ENCODE measurements at places on chromosomes 2 and 18.

GRCh38 chr18:3784949-3785348 is 335.0 kb downstream of the TGIF1 start:
- H3K4me1 ChIP-seq = peaks cover 7% of the 10 kb centered on the region
- no peak for DNase-seq
- no peak overlapping the region for H3K27ac ChIP-seq
- no peaks in the 10 kb centered on the region for H3K27me3 ChIP-seq
- H3K36me3 ChIP-seq = no peaks in the 10 kb centered on the region

- no peaks in the 10 kb centered on the region for H3K27me3 ChIP-seq
- H3K36me3 ChIP-seq = no peaks in the 10 kb centered on the region
- no peak overlapping the region for H3K27ac ChIP-seq
Measured at GRCh38 chr2:240322231-240322955, 113.1 kb upstream of the GPC1 start.

- H3K27me3 ChIP-seq = no peaks in the 10 kb centered on the region
Measured at GRCh38 chr18:42425025-42425424, 470.0 kb downstream of the PIK3C3 start.

- no peaks in the 10 kb centered on the region for H3K36me3 ChIP-seq
- no peak overlapping the region for H3K27ac ChIP-seq
- DNase-seq = no peak
- H3K27me3 ChIP-seq = no peaks in the 10 kb centered on the region
- no peaks in the 10 kb centered on the region for H3K4me1 ChIP-seq
Measured at GRCh38 chr18:61749031-61749430, 143.8 kb downstream of the RNF152 start.

GRCh38 chr2:121748202-121748601 is 7.2 kb upstream of the TSN start:
- H3K4me1 ChIP-seq = no peaks in the 10 kb centered on the region
- no peaks in the 10 kb centered on the region for H3K27me3 ChIP-seq
- no peak overlapping the region for H3K27ac ChIP-seq

DNA sequence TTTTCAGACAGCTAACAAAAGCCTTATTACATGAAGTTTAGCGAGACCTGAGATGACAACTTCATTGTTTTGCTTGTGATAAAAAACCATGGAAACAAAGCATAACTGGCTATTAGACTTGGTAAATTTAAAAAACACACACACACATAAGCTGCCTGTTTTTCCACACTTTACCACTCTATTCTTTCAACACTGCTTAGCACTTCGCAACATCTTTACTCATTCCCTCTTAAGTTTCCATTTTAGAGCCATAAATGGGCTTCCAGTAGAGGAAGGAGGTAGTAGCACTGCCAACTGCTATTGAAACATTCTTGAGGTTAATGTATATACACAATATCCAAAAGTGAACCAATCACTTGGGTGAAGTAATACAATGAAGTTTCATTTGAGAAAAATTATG is 54.1 kb downstream of the BAZ2B start:
- no peaks in the 10 kb centered on the region for H3K27me3 ChIP-seq
- H3K36me3 ChIP-seq = no peaks in the 10 kb centered on the region
- no peak overlapping the region for H3K4me3 ChIP-seq

DNA sequence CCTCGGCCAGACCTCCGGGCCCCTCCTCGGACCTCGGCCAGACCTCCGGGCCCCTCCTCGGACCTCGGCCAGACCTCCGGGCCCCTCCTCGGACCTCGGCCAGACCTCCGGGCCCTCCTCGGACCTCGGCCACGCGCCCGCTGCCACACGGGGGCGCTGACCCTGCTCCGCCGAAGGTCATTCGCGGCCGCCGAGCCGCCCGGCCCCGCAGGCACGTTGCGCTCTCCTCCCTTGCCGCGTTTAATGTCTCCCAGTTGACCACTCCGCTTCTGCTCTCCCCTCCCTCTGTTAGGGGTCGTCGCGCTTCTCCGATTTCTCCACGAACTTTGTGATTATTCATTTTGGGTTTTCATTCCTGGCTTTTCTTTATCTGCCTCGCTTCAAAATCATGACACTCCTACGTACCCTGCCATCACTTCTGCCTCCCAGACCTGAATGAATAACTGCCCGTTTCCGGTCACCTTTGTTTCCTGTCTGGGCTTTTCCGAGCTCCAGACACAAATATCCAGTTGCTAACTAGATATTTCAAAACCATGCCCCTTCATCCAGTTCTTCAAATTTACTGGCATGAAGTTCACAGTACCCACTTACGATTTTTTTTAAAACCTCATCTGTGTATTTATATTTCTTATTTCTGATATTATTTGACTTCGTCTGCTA is 14.8 kb upstream of the COLEC12 start:
- H3K4me1 ChIP-seq = no peaks in the 10 kb centered on the region
- no peak overlapping the region for H3K4me3 ChIP-seq
- no peaks in the 10 kb centered on the region for H3K36me3 ChIP-seq
- no peak overlapping the region for H3K27ac ChIP-seq

DNA sequence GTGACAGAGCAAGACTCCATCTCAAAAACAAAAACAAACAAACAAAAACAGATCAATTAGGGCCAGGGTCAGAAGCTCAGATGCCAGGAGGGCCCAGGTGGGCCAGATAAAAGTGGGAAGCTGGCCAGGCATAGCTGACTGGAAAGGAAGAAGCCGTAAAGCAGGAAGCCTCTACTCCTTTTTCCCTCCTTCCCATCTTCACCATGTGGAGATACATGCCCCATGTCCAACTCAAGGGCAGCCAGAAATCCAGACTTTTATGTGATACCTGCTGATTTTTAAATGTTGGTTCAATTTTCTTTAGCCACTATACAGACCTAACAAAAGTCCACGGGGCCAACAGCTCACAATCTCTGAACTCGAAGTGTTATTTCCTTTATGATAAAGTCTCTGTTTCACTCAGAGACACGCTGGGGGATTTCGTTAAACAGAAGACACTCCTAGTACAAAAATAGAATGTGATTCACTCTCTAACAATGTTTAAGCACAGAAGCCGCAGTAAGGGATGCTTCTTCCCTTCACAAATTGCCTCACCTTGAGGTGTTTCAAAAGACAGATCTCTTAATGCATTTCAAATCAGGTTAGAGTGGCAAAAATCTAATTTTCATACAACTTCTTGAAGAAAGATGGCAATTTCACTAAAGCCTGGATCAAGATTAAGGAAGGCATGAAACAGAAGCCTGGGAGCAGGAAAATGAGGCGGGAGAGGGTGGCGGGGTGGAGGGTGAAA is 14.0 kb downstream of the TMEM247 start:
- no peaks in the 10 kb centered on the region for H3K36me3 ChIP-seq
- DNase-seq = no peak
- H3K27ac ChIP-seq = no peak overlapping the region
- no peak overlapping the region for H3K4me3 ChIP-seq
- H3K27me3 ChIP-seq = no peaks in the 10 kb centered on the region
- H3K4me1 ChIP-seq = peaks cover 14% of the 10 kb centered on the region

DNA sequence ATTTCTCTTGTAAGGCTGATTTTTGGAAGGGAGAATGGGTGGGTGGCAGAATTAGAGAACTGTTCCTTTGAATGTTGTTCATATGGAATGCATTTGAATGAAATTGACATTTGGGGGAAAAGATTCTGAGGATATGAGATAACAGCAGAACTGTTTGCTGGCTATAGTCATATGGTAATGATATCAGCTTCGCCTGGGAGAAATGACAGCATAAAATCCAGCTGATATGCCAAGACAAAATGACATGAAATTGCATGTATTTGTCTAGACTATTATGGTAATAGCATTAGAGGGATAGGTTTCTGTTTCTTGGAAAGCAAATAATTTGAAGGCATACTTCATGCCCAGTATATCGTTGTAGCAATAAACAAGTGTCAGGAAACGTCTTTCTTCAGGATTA is 150.8 kb upstream of the SPATS2L start:
- H3K27me3 ChIP-seq = no peaks in the 10 kb centered on the region
- H3K27ac ChIP-seq = no peak overlapping the region
- H3K4me1 ChIP-seq = no peaks in the 10 kb centered on the region
- H3K36me3 ChIP-seq = no peaks in the 10 kb centered on the region
- no peak for DNase-seq

- no peaks in the 10 kb centered on the region for H3K4me1 ChIP-seq
- no peaks in the 10 kb centered on the region for H3K27me3 ChIP-seq
- no peaks in the 10 kb centered on the region for H3K36me3 ChIP-seq
- no peak overlapping the region for H3K4me3 ChIP-seq
- no peak overlapping the region for H3K27ac ChIP-seq
- DNase-seq = no peak
Measured at GRCh38 chr2:153551698-153552097, 73.1 kb upstream of the RPRM start.

GRCh38 chr2:2010251-2010650 is 265.9 kb upstream of the PXDN start:
- no peaks in the 10 kb centered on the region for H3K4me1 ChIP-seq
- H3K27me3 ChIP-seq = no peaks in the 10 kb centered on the region
- no peak overlapping the region for H3K4me3 ChIP-seq
- no peak for DNase-seq
- H3K27ac ChIP-seq = no peak overlapping the region

GRCh38 chr2:46970334-46971288 is 55.0 kb upstream of the MCFD2 start:
- peak; percentile 96 for DNase-seq
- H3K36me3 ChIP-seq = no peaks in the 10 kb centered on the region
- no peak overlapping the region for H3K4me3 ChIP-seq
- H3K27ac ChIP-seq = peak overlapping the region; percentile 87
- no peaks in the 10 kb centered on the region for H3K27me3 ChIP-seq
- H3K4me1 ChIP-seq = peaks cover 73% of the 10 kb centered on the region

DNA sequence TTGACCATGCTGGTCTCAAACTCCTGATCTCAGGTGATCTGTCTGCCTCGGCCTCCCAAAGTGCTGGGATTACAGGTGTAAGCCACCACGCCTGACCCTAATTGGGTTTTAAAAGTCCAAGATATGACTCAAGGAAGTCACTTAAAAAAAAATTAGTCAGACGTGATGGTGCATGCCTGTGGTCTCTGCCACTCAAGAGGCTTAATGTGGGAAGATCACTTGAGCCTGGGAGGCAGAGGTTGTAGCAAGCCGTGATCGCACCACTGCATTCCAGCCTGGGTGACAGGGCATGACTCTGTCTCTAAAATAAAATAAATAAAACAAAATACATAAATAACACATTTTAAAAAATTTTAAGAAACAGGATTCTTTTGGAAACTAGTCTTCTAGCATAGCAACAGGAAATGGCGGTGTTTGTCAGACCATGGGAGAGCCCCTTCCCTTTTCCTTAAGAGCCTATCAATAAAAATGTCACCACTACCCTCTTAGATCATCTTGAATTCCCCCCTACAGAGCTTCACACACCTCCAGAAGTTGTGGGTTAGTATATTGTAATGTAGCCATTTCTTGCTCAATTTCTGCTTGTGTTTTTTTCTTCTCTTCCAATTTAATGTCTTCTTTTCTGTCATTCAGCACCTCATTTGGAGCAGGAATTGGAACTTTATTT is 20.1 kb downstream of the SFT2D3 start:
- H3K36me3 ChIP-seq = peaks cover 36% of the 10 kb centered on the region
- peaks cover 7% of the 10 kb centered on the region for H3K4me1 ChIP-seq
- DNase-seq = no peak
- no peak overlapping the region for H3K4me3 ChIP-seq
- no peaks in the 10 kb centered on the region for H3K27me3 ChIP-seq
- no peak overlapping the region for H3K27ac ChIP-seq

GRCh38 chr2:32719933-32720716 is 92.3 kb downstream of the TTC27 start:
- H3K4me1 ChIP-seq = peaks cover 5% of the 10 kb centered on the region
- H3K27ac ChIP-seq = no peak overlapping the region
- DNase-seq = no peak
- no peaks in the 10 kb centered on the region for H3K27me3 ChIP-seq

DNA sequence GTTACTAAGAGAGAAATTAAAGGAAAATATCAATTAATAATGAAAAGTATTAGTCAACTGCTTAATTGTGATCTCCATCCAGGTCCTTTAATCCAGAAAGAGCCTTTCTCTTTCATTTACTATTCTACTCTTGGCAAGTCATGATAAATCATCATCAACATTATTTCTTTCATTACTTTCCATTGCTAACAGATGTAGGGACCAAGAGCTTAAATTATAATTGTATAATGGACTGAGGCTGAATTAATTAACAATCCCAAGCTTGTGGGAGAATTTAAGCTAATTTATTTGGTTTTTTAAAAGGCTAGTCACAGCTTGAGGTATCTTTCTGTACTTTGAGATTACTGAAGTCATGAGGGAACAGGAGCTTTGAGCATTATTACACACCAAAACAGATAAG is 223.9 kb downstream of the ERBB4 start:
- no peaks in the 10 kb centered on the region for H3K27me3 ChIP-seq
- no peaks in the 10 kb centered on the region for H3K36me3 ChIP-seq
- no peak overlapping the region for H3K27ac ChIP-seq
- H3K4me3 ChIP-seq = no peak overlapping the region

DNA sequence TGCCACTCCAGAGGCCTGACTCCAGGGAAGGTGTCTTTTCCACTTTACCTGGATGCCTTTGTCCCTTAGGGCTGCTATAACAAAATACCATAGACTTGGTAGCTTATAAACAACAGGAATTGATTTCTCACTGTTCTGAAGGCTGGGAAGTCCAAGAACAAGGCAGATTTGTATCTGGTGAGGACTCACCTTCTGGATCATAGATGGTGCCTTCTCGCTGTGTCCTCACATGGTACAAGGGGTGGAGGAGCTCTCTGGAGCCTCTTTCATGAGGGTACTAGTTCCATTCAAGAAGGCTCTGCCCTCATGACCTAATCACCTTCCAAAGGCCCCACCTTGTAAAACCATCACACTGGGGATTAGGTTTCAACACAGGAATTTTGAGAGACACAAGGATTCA is 52.1 kb downstream of the SLC4A3 start:
- no peak for DNase-seq
- H3K36me3 ChIP-seq = no peaks in the 10 kb centered on the region
- no peak overlapping the region for H3K27ac ChIP-seq
- H3K4me3 ChIP-seq = no peak overlapping the region

DNA sequence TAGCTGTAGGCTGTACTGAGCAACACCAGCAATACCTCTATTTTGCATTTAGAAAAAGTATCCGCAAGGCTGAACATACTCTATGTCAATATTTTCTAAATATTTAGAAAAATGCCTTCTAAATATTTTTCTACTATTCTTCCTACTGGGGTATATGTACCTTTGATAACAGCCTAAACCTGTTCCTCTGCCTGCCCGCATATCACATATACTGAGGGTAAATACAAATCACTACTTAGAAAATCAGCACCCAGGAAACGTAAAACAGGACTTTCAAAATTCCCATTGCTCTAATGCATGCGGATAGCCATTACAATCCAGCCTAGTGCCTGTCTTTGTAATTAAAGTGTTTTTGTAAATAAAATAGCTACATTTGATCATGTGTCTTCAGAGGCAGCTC is 56.1 kb downstream of the NCKAP5 start:
- no peak overlapping the region for H3K4me3 ChIP-seq
- H3K27me3 ChIP-seq = no peaks in the 10 kb centered on the region
- H3K27ac ChIP-seq = no peak overlapping the region
- H3K36me3 ChIP-seq = no peaks in the 10 kb centered on the region
- no peak for DNase-seq

DNA sequence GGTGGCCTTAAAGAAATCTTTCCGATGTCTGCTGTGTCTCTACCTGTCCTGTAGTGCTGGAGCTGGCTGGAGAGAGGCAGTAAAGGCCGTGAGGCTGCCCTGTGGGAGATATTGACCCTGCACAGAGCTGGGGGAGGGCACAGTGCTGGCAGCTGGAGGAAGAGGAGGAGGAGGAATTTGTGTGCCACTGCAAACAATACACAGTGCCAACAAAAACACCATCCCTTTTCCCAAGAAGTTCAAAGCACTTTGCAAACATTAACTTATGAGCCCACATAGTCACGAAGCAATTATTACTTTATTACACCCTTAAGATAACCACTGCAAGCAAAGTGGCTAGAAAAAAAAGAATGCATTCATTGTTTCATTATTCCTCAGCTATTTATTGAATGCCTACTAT is 45.0 kb upstream of the CYTIP start:
- peaks cover 4% of the 10 kb centered on the region for H3K27me3 ChIP-seq
- H3K4me3 ChIP-seq = no peak overlapping the region
- no peaks in the 10 kb centered on the region for H3K4me1 ChIP-seq
- H3K36me3 ChIP-seq = no peaks in the 10 kb centered on the region
- H3K27ac ChIP-seq = no peak overlapping the region
- no peak for DNase-seq
